ENCODE measurements at places on chromosomes 6 and 20.

DNA sequence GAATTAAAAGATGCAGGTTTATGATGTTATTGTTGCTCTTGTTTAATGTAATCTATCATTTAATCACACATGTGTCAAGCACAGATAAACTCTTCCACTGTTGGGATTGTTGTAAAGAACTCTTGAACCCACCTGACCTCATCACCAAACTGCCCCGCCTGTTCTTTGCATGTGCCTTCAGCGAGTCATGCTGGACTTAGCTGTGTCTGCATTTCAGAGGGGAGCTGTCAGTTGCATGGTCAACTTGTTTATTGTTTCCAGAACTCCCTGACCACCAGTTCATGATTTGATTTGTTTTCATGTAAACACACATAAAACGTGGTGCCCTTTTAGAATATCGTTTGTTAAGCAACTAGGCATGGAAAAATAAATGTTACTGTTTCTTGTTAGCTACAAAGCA is 93.6 kb downstream of the KHDC1L start:
- DNase-seq = no peak

GRCh38 chr20:46978951-46979491 is 84.4 kb downstream of the EYA2 start:
- no peak for DNase-seq

DNA sequence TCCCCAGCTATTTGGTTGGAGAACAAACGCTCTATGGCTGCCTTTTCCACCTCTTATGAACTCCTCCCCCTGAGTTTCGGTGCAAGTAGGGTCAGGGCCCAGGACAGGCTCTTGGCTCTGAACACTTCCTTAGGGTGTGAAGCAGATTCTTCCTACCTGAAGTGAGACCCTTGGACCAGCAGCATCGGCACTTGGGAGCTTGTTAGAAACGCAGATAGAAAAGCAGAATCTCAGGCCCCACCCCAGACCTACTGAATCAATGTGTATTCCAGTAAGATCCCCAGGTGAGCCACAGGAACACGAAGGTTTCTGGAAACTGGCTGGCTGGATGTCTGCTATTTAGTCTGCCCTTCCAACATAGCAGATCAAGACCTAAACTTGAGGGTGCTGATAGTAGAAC is 3.2 kb downstream of the FAM50B start:
- DNase-seq = no peak

DNA sequence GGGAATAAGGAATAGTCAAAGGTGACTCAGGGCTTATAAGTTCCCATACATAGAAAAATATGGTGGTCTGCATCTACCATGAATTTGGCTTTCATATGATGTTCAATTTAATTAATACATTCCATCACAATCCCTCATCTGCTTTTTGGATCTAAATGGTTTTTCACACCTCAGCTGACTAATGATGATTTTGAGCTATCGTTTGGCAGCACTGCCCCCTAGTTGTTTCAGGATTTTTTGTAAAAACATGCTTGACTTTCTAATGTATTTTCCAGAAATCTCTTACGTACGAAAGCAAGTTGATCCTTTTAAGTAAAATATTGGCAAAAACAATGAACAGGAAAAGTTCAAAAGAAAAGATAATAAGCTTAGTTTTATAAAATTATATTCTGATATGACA is 408.6 kb upstream of the ADGRB3 start:
- no peak for DNase-seq

DNA sequence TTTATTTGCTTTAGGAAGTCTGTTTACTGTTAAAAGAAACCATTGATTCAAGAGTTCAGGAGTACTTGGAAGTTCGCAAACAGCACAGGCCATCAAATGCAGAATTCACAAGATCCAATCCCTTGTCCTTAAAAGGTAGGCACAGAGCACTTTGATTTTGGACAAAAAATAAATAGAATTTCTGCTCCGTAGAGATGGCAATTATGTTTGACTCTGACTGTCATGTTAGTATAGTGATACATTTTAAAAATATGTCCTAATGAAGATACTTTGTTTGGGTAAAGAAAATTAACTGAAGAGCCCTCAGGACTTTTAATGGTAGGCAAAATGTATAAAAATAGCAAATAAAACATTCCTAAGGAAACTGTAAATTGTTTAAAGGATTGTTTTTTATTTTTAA is 113.1 kb downstream of the JAG1 start:
- no peak for DNase-seq
